Immature natural killer cell (primary cell): ENCODE measurements at places on chromosomes 7 and 10.

DNA sequence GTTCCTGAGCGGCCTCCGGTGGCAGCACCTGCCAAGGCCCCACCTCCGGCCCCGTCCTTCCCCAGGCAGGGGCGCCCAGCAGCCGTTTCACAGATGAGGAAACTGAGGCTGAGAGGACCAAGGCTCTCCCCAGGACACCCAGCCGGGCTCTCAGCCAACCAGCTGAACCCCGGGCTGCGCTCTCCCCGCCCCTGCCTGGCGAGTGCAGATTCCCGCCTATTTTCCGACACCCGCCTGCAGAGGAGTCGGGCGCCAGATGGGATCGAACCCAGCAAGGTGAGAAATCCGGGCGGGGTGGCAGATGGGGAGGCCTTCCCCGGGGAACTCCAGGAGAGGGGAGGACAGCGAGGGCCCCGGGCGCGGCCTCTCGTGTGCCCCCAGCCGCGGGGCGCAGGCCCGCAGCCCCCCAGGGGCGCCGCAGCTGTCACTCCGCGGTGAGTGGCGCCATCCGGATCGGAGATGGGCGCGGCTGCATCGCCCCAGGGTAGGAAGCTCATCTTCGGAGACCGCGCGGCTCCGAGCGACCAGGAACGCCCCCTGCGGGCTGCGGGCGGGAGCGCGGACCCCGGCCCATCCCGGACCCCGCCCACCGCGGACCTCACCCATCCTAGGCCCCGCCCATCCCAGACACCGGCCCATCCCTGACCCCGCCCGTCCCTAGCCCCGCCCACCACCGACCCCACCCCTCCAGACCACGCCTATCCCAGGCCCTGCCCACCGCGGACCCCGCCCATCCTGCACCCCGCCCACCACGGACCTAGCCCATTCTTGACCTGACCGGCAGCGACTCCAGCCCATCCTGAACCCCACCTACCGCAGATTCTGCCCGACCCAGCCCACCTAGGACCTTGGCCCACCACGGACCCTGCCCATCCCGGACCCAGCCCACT, 90.3 kb downstream of the MICALL2 start:
- no peak for DNase-seq

DNA sequence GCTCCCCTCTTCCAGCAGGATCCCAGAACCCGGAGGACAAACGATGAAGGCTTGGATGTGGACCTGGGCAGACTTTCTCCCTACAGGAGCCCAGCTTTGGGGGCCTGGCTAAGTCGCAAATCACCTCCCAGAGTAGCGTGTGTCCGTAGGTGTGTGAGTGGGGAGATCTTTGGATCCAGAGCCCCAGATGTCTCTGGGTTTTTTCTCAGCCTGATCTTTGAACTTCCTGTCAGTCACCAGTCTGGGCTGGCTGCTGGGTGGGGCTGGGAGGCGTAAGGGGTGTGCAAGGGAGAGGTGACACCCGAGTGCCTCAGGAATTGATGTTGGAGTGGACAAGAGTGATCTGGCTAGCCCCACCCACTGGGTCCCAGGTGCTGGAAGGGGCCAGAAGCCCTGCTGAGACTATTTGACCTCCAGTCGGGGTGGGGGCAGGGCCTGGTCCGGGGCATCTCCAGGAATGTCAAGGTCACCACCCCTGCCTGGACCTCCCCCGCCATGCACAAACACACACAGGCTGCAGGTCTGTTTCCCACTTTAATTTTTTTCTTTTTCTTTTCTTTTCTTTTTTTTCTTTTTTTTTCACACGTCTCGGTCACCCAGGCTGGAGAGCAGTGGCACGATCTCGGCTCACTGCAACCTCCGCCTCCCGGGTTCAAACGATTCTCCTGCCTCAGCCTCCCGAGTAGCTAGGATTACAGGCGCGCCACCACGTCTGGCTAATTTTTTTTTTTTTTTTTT, at the start of gene MOGAT3:
Gene MOGAT3 (minus strand): TSS at position 175 of the 738 bp plus-strand sequence. CDS start 182 bp downstream, outside the sequence.
- no peak for DNase-seq

DNA sequence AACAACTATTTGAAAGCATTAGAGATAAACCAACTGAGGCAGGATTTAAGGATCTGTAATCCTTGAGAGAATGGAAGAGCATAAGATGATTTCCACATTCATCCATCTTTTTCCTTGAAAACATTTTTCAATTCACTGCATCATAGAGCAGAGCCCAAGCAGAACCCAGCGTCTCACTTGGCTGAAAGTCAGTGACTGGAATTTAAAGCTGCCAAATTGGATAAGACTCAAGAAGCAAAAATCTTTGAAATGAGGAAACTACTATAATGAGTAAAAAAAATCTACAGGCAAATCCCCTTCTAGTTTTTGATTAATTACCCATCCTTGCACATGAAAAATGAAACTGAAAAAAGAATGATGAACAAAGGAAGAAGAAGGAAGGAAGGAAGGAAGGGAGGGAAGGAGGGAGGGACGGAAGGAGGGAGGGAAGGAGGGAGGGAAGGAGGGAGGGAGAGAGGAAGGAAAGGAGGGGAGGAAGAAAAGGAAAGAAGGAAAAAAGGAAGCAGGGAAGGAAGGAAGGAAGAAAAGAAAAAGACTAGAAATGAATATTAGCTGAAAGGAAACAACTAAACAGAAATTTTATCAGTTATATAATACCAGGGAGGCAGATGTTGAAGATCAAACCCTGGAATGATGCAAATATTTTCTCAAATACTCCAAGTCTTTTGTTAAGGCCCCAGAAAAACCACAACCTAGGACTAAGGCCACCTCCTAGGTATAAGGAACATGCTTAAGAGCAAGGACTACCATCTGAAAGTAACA, 336.3 kb upstream of the MAGI2 start:
- DNase-seq: no peak

DNA sequence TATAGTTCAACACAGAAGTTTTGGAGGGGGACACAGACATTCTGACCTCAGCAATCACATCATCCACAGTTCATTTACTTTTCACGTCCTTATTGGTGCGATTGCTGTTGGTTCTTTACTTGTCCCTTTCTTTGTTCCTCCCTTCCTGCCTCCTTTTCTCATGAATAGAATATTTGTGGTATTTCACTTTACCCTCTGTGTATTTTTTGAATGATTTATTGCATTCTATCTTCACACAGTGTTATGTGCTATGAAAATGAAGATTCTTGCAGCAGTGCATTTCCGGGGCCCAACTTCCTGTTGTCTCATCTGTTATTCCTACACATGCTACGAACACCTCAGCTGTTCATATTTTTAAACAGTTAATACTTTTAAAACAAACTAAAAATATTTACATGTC, 179.6 kb downstream of the ZMYND11 start:
- no peak for DNase-seq

GRCh38 chr7:55873765-55874164, 11.2 kb upstream of the SEPTIN14 start:
- no peak for DNase-seq

- DNase-seq: no peak
Observed at GRCh38 chr10:61760943-61761824, 98.5 kb downstream of the CABCOCO1 start.

DNA sequence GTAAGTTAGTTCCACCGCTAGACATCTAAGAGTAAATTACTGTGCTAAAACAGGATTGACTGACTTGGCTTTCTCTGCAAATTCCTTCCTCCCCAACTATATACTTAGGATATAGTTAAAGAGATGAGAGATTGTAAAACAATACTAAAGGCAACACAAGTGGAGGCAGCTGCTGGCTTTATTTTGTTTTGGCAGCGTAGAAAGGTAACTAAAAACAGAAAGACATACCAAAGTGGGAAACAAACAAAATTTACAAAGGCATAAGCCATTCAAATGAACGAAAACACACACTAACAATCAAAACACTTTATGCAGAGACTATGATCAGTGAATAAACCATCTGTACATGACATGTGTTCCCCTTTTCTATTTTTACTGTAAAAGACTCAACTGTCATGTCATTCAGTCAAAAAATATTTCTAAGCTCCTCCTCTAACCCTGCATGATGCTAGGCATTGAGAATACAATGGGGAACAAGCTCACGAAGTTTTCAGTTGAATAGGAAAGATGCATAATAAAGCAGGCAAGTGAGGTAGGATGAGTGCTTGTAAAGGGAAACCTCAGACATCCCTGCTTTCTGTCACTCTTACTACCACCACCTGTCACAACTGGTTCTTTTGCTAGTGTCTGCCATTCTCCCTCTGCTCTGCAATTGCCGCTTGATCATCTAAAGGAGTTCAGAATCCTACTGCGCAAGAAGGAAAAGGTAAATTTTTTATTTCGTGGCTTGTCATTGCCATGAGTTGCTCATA, 64.2 kb upstream of the COL1A2 start:
- DNase-seq: no peak

DNA sequence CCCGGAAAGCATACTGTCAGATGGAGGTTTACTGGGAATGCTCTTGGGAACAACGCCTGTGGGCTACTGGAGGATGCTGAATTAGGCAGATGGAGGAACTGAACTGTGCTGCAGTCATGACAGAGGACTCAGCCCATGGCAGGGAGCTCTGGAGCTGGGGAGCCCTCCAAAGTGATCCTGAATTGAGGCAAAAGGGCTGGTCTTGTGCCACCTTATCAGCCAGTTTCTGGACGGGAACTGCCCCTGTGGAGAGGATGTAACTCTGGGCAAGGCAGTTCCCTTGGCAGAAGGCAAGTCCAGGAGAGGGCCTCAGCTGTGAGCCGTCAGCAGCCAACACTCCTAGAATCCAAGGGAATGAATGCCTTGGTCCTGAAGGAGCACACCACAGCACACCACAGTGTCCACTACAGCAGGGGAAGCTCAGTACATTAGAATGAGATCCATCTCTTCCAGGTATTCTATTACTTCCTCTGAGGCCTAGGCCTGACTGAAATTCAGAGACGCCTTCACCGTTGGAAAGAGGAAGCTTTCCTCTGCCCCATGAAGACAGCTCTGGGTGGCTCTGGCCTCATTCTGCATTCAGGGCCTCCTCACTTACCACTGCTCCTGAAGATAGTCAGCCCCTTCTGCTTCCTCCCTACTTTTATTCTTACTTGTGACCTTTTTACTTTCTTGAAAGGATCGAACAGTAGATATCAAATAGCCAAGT, 139.6 kb upstream of the GPR26 start:
- no peak for DNase-seq

GRCh38 chr7:3140834-3141233, 97.2 kb upstream of the CARD11 start:
- DNase-seq: no peak

GRCh38 chr7:39054731-39055130, 77.0 kb downstream of the POU6F2 start:
- no peak for DNase-seq

- no peak for DNase-seq
Observed at GRCh38 chr7:41886262-41886900, 183.5 kb upstream of the INHBA start.

DNA sequence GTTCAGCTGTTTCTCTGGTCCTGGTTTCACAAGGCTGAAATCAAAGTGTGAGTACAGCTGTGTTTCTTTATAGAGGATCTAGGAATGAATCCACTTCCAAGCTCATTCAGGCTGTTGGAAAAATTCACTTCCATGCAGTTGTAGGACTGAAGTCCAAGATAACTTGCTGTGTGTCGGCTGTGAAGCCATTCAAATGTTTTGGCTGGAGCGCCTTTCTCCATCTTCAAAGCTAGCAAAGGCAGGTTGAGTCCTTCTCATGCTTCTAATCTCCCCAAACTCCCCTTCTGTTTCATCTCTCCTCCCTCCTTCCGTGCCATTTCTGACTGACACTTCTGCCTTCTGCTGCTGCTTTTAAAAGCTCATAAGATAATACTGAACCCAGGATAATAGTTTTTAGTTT, 1195.4 kb upstream of the LRRN3 start:
- no peak for DNase-seq

- DNase-seq: no peak
Observed at GRCh38 chr10:102649797-102650654, 5.7 kb downstream of the TRIM8 start.

DNA sequence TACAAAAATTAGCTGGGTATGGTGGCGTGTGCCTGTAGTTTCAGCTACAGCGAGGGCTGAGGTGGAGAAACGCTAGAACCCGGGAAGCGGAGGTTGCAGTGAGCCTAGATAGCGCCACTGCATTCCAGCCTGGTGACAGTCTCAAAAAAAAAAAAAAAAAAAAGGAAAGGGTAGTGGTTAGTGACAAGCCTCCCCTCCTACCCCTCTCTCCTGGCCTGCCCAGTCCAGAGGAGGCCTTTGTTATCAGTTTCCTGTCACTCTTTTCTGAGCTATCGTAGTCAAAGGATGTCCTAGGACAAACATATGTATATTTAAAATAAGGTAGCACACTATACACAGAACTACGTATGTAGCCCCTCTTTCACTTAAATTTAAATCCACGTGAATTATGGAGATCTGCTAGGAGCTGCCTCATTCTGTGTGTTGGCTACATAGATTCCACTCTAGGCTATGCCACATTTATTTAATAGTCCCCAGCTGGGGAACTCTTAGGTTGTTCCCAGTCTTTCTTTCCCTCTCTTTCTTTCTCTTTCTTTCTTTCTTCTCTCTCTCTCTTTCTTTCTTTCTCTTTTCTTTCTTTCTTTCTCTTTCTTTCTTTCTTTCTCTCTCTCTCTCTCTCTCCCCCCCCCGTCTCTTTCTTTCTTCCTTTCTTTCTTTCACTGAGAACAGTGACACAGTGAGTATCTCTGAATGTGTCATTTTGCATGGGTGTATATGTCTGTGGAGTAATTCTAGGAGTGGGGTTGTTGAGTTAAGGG, 3.9 kb downstream of the TSPAN15 start:
- no peak for DNase-seq

DNA sequence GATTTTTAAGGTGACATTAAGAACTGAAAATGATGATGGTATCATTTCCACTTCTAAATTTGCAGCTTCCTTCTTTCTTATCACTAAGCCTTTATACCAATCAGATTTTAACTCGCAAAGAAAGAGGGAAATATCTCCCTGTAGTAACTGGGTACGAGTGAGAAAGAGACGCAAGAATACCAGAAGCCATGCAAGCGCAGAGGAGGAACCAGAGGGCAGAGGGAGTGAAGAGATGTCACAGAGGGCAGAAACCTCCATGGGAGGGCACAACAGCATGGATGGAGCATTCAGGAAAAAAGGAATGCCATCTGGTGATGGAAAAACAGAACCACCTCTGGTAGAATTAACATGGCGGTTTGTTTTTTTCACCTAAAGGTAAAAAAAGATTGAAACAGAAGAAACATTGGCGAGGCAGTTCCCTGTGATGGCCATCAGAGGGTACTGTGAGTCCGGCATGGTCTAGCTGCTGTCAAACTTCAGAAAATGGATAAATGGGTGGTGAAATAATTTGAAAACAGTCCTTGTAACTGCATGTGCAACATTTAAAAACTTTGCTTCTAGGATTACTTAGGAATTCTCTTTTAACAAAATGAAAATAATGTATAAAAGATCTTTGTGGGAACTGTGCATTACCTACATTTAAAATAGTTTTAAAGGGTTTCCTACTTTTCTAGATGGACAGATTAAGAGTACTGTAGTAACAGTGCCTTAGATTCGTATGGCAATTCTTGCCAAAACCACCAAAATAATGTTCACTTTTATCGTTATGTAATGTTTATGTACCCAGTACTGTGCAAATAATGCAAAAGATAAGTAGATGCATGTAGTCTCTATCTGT, 91.8 kb downstream of the ARHGAP12 start:
- no peak for DNase-seq

DNA sequence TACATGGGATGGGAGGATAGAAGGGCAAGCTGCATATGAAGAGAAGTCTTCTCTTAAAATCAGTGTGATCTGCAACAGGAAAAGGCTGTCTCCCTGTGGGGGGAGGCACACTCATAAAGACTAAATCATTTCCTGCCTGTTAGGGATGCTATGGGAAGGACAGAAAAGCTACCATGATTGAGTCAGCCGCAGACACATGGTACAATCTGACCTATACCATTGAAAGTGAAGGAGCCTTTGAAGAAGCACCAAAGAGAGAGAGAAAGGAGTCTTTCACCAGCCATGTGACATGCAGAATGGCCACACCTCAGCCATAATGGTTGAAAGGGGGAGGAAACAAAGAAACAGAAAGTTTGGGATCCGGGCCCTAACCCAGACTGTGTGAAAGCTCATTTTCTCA, 29.1 kb downstream of the NUDCD3 start:
- DNase-seq: no peak
